Effector CD4-positive, alpha-beta T cell (primary cell): ENCODE measurements at places on chromosomes 12 and 14.
A peak's percentile ranks its signal among the peaks of the same experiment; 100 is the strongest.

DNA sequence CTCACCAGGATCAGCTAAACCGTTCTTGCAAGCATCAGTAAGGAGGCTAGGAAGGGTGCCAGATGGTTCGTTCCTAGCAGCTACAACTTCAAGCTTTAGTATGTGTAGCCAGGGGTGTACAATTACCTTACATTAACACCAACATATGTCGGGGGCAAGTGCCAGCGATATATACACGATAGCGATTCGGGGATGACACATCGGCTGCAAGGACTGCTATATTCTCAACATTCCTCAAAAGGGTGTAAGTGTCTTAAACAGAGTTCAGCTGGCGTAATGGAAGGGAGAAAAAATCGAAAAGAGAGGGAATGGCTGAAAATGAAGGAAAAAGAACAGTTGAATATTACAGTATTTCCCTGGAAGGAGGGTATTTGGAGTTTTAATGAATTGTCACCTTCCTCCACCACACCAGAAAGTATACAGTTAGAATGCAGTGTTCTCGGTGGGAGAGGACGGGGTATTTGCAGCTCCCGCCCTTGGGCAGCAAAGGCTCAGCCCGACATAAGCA is 545 bp downstream of the LIMA1 start:
- DNase-seq = no peak

- DNase-seq = no peak
Observed at GRCh38 chr12:92434607-92435025, 268.2 kb upstream of the PLEKHG7 start.

- DNase-seq = no peak
Observed at GRCh38 chr14:89214221-89214965, 202.6 kb downstream of the FOXN3 start.

DNA sequence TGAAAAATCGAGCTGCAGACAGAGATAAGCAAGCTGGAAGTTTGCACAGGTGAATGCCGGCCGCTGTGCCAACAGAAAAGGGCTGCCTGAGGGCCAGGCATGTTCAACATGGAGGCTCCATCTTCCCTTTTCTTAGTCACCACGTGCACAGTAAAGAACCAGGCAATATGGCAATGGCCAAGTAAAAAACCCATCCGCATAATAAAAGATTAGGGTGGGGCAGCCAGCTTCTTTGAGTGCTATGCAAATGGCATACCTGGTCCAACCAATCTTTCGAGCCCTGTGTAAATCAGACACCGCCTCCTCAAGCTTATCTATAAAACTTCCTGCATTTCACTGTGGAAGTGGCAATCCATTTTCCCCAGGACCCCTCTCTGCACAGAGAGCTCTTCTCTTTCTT is 16.7 kb downstream of the PNP start:
- DNase-seq = no peak

DNA sequence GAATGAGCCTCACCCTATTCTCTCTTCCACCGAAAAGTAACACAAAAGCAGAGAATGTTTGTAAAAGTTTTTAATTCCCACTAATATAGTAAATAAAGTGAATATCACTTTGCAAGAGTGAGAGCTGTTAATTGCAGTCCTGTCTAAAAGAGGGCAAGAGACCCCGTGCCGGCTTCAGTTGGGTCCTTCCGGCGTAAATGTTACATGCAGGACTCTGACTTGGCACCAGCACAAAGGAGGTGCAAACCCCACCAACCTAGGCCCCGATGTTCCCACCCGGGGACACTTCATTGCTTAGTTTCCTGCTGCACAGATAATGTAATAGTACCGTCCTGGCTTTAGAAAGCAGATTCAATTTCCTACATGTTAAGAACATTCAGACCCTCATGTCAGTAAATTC is 66.0 kb upstream of the DYNC1H1 start:
- DNase-seq = no peak

DNA sequence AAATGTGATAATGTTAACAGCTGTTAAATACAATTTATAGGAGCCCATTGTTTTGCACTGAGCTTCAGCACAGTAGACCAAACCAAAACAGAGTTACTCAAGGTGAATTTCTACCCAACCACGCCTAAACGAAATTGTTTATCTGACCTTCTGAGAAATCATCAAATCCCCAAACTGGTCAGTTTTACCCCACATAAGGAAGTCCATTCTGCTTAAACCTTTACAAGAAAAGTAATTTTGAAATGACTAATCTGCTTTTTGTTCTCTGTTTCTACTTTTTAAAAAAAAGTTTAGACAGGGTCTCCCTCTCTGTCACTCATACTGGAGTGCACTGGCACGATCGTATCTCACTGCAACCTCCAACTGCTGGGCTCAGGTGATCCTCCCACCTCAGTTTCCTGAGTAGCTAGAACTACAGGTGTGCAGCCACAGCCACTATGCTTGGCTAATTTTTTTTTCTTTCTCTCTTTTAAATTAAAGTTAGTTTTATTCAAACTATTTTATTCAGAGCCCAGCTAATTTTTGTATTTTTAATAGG is 1.4 kb upstream of the RNF10 start:
- no peak for DNase-seq

- DNase-seq = no peak
Observed at GRCh38 chr12:8127138-8127537, 3.7 kb downstream of the CLEC4A start.

- peak; percentile 10 for DNase-seq
Observed at GRCh38 chr12:108730365-108731104, 783 bp downstream of the CORO1C start.

DNA sequence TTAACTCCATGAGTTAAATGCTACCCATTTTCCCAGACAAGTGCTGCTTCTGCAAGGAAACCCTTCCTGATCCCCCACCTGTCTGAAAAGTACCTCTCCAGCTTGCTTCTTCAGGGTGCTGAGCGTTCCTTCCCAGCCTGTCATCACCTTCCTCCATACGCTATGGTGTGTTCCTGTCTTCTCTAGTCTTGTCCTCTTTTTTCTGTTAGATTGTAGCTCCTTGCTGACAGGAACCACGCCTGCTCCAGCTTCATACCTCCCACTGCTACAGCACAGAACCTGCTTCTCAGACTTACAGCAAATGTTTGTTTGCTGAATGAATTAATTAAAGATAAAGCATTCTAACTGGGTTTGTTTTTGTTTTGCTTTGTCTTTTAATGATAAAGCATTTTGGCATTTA is 39.1 kb downstream of the ERH start:
- DNase-seq = no peak

DNA sequence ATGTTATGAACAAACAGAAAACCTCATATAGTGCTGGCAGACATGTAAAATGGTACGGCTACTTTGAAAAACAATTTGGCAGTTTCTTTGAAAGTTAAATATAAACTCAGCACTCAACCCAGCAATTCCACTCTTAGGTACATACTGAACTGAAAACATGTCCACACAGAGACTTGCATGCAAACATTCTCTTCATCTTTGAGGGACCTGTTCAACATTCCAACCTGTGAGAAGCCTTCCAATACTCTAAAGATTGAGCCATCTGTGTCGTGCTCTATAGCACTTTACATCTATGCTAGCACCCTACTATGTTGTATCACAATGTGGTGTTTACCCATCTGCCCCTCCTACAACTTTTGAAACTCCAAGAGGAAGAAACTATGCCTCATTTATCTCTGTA is 79.3 kb downstream of the DNAI7 start:
- DNase-seq = no peak

- DNase-seq = no peak
Observed at GRCh38 chr14:96756745-96757144, 40.4 kb upstream of the VRK1 start.

DNA sequence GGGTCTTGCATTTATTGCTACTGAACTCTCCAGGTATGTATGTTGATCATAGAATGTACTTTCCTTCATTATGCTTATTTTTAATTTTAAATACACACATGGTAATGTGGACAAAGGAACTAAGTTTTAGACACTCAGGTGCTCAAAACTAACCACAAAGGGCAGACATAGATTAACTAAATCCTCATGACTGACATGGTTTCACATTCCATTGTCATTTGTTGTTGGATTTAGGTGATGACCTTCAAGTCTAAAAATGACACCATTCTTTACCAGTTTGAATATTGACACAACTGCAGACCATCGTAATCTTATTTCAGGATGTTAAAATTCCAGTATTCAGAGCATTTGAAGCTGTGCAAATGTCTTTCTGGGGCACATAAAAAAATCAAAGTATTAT is 128.4 kb downstream of the BBS10 start:
- no peak for DNase-seq

- no peak for DNase-seq
Observed at GRCh38 chr14:94935706-94936300, 165.9 kb upstream of the GSC start.

DNA sequence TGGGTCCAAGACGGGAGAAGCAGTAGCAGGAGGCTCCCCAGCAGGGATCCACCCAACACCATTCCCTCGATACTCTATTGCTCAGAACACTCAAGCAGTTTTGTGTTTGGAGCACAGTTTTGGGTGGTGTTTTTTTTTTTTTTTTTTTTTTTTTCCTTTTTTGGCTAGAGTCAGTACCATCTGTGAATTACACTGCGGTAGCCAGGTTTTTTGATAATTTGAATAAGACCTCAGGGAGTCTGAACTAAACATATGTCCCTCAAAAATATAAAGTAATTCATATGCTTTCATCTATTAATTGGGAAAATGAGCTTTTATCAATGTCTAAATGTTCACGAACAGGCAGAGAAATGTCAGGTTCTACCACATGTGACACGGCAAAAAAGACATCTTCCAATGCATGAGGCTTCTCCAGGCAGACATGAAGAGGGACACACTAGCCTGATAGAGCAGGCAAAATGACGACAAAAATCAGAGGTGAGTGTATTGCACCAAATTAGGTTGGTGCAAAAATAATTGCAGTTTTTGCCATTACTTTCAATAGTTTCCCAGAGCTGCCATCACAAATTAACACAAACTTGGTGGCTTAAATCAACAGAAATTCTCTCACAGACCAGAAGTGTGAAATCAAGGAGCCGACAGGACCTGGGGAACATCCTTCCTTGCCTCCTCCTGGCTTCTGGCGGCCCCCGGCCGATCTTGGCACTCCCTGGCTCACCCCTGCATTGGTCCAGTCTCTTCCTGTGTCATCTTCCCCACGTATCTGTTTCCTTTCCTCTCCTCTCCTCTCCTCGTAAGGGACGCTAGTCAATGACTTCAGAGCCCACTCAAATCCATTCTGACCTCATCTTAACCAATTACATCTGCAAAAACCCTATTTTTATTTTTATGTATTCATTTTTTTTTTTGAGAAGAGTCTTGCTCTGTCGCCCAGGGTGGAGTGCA is 33.9 kb downstream of the FOXN3 start:
- no peak for DNase-seq

DNA sequence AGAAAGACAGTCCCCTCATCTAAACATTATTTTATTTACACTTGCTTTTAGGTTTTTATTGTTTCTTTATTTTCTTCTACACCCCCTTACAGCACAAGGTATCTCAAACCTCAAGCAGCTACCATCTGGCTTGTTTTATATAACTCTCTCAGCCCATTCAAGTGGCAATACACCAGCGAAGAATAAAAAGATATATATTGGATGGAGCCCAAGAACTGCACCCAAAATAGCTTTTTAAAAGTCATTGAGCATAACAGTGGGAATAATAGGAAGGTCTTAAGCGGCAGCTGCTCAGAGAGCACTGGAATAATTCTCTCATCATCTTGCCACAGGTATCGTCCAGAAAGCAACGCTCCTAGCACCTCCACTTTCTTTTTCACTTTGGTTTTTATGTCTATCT is 322.5 kb downstream of the SYT1 start:
- DNase-seq = no peak

GRCh38 chr12:102215992-102216691 is 18.5 kb upstream of the PMCH start:
- no peak for DNase-seq

- no peak for DNase-seq
Observed at GRCh38 chr12:71000748-71001147, 80.2 kb upstream of the PTPRR start.

GRCh38 chr12:18805516-18806248 is 67.8 kb downstream of the CAPZA3 start:
- no peak for DNase-seq

DNA sequence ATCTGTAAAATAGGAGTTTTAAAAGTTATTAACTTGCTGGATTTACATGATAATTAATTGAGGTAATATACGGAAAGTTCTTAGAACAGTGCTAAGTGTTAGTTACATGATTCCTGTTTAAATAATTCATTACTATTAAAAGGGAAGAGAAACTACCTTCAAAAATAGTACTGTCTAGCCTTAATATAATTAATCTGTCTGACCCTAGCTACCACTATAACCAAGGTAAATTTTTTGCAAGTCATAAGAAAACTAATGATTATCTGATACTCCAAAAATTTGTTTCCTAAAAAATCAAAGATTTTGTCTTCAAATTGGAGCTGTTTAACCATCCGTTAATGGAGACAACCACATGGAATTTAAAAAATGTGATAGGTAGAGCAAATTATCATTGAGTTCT is 294.3 kb upstream of the FBXO33 start:
- DNase-seq = no peak
